ENCODE measurements at places on chromosomes 3 and 15.

GRCh38 chr3:121481106-121481880 lies 64.5 kb downstream of the POLQ start:
- peak; percentile 35 for DNase-seq

- DNase-seq = no peak
Observed at GRCh38 chr3:112747624-112748023, 99.0 kb downstream of the CD200R1L start.

- no peak for DNase-seq
Observed at GRCh38 chr15:90040618-90041017, 39.5 kb downstream of the ZNF710 start.

GRCh38 chr15:101641894-101642293 lies 10.3 kb downstream of the TM2D3 start:
- DNase-seq = no peak

- no peak for DNase-seq
Observed at GRCh38 chr3:103494011-103494410, 1059.2 kb downstream of the ZPLD1 start.

GRCh38 chr3:4595710-4596113 lies 102.6 kb downstream of the ITPR1 start:
- DNase-seq = no peak

DNA sequence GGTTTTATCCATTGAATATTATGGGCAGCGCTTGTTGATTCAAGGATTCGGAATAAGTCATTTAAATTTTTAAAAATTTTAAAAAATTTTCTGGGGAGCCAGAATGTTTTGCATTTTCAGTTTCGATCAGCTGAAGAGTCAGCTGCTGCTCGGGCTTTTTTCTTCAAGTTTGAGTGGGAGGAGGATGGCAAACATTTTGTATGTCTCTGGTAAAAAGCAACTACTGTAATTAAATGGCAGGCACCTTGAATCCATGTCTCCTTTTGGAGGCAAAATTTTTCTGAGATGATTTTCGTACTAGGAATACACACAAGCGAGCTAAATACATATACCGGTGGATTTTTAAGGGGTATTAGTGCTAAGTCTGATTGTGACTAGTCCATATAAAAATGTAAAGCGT lies 612 bp downstream of the C3orf38 start:
- no peak for DNase-seq

GRCh38 chr3:58490860-58491501 lies 915 bp upstream of the KCTD6 start:
- DNase-seq = no peak

DNA sequence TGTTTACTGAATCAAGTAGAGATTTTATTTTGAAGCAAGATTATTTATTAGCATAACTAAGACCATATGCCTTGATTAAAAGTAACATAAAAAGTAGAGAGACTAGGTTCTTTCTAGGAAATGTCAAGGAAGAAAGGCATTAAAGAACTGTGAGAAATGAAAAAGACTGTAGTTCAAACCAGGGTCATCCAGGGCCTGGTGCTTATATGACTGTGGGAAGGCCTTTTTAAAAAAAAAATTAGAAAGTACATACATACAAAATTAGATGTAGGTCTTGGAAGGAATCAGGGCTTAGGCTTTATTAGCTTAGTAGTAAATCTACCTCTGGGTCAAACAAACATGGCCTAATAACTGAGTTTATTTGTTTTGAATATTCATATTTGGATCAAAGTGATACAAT lies 173.9 kb upstream of the TBL1XR1 start:
- DNase-seq = no peak

- no peak for DNase-seq
Observed at GRCh38 chr3:21509731-21510470, 241.1 kb downstream of the ZNF385D start.

- DNase-seq = no peak
Observed at GRCh38 chr3:15292765-15293522, 39.4 kb downstream of the SH3BP5 start.

DNA sequence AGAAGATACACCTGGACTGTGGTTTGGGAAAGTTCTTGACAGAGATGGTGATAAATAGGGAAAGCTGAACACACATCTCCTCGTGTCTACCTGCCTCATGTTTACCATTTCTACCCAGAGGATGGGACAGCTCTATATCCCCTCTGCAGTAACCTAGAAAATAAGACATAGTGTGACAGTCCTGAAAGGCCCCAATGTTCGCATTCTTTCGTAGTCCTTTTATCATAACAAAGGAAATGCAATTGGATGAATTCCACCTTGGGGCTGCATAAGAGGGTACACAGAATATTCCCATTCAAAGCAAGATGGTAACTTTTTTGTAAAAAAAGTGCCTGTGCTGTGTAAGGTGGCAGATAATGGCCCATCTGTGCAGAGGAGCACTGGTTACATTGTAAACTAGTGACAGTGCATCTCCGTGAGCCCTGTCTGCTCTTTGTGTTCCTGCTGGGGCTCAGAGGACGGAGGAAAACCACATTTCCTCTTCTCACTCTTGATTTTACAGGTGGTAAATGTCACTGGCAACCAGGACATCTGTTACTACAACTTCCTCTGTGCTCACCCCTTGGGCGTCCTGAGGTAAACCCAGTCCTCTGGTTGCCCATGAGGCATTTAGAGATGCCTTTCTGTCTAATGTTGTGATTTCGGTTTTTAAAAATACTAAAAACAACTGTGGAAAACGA lies 74.3 kb downstream of the SIDT1 start:
- DNase-seq = no peak

- peak; percentile 54 for DNase-seq
Observed at GRCh38 chr3:108662142-108662738, 72.7 kb downstream of the DZIP3 start.

DNA sequence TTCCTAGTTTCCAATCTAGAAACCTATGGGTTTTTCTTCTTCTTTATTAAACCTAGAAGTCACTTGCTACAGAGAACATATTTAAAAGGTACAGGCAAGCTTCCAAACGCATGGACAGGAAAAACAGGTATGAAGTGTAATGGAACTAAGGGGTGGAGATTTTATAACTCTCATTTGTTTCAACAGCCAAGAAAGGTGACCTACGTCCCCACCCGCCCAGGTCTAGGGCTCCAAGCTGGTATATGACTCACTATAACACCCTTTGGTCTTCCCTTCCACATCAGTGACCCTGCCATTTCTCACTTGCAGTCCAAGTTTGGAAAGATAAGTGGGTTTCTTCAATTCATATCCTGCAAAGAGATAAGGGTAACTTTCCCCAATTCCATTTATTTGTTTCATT lies 6.0 kb upstream of the LIPH start:
- no peak for DNase-seq

DNA sequence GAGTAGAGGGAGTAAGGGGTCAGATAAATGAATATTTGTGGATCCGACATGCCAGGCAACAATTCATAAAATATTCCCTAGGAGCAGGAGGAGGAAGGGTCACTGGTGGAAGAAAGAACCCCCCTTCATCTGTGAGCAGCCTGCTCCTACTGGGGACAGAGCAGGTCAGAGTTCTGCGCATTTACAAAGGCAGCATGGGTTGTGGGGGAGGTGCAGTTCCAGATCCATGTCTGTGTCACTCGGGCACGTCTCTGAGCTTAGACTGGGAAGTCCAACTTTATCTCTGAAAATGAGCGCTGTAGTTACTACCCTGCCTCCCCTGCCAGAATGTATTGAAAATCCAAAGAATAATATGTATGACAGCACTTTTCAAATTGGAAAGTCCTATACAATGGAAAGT lies 115.2 kb downstream of the GABRG3 start:
- DNase-seq = no peak

DNA sequence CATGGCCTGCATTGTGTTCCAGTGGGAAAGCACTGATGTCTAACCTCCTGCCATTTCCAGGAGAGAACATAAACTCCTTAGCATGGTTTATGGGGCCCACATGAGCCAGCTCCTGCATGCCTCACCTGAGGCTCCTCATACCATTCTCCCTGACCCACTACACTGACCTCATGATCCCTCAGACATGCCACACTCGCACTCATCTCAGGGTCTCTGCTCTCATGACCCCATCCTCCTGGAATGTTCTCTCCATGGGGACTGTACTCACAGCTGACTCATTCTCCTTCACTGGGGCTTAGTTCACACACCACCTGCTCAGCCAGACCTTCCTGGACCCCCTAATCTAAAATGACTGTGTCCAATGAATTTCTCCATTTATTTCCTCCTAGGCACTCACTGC lies 4.0 kb upstream of the LMCD1 start:
- no peak for DNase-seq

- no peak for DNase-seq
Observed at GRCh38 chr3:167811031-167811430, 75.5 kb downstream of the SERPINI1 start.

DNA sequence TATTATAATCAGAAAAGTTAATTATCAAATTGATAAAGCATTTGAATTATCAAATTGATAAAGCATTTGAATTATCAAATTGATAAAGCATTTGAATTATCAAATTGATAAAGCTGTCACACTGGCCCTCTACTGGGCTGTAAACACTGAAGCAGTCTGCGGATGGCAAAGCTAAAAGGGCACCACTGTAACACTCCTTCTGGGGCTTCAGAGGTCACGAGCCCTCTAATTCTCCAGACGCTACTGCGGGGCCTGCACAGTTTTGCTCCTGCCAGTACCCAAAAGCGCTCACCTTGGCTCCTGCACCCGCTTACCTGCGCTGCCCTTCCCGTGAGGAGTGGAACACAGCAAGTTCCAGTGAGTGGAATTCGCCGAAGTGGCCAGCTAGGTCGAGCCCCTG lies 409.0 kb upstream of the KCNMB2 start:
- no peak for DNase-seq

DNA sequence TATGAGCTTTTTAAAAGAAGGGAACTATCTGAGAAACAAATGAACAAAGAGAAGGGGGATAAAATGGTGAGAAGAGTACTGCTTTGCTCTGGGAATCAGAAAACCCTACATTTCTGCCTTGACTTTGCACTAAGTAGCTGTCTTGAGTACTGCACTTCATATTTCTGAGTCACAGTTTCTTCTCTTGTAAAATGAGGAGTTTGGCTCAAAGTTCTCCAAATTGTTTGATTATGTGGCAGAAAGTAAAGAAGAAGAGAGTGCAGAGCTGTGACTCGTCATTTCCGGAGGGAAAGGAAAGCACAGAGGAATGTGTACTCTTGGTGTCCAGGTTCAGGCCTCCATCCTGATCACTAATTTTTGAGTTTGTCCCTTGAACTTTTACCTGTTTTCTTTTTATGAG lies 54.7 kb downstream of the TP63 start:
- DNase-seq = peak; percentile 74

GRCh38 chr3:193884652-193885051 lies 251.3 kb upstream of the HES1 start:
- DNase-seq = no peak

GRCh38 chr3:13788522-13789424 lies 91.1 kb downstream of the WNT7A start:
- DNase-seq = no peak

- no peak for DNase-seq
Observed at GRCh38 chr3:170178651-170179050, 2.9 kb downstream of the PHC3 start.

DNA sequence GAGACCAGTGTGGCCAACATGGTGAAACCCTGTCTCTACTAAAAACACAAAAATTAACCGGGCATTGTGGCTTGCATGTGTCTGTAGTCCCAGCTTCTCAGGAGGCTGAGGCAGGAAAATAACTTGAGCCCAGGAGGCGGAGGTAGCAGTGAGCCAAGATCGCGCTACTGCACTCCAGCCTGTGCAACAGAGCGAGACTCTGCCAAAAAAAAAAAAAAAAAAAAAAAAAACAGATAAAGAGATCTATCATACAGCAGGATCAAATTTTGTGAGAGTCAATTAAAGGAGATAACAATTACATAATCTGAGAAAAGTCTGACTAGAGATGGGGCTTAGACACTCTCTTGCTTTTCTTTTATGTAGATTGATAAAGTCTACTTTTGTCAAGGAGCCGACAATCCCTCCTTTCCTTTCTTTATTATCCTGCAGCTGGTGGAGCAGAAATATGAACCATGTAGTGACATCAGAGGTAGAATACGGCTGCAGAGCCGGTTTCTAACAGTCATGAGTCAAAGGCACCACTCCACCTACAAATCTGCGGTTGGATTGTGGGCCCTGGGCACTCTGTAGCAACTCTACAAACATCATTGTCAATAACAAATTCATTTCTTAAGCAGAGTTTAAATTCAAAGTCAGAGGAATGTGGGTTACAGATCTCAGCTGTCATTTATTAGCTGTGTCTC lies 9.0 kb downstream of the C2CD4A start:
- no peak for DNase-seq

GRCh38 chr15:52559575-52559974 lies 9.3 kb downstream of the ARPP19 start:
- DNase-seq = no peak

- no peak for DNase-seq
Observed at GRCh38 chr3:131386429-131387165, 5.0 kb downstream of the NUDT16 start.

DNA sequence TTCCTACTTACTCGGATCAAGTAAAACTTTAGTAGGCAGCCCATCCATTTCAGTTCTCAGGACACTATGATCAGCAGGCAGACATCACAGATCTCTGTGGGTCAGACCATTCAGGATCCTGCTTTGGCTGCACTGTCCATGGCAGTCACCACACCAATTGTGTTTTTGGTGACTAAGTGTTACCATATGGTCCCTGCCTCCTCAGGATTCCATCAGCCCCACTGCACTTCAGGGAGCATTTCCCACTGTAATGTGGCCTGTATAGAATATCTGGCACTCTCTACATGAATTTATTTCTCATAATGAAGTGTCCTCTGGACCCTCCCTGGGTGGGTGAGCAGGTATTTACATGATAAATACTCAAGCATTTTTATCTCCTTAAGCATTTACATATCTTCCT lies 41.3 kb downstream of the ZNF445 start:
- DNase-seq = no peak

DNA sequence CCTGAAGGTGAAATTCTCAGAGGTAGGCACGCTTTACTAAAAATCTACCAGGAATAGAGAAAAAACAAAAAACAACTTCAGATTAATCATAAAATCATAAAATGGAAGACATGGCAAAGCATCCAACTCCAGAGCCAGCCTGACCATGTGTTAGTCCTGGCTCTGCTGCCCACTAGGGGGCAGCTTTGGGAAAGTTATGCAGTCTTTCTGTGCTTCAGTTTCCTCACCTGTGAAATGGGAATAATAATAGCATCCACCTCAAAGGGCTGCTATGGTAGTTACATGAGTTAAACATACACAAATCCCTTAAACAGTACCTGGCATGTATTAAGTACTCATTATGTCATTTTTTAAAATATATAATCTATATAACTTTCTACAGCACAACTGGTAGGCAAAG lies 52.3 kb downstream of the WNT5A start:
- DNase-seq = no peak
